ENCODE measurements at places on chromosomes 3 and 15.

DNA sequence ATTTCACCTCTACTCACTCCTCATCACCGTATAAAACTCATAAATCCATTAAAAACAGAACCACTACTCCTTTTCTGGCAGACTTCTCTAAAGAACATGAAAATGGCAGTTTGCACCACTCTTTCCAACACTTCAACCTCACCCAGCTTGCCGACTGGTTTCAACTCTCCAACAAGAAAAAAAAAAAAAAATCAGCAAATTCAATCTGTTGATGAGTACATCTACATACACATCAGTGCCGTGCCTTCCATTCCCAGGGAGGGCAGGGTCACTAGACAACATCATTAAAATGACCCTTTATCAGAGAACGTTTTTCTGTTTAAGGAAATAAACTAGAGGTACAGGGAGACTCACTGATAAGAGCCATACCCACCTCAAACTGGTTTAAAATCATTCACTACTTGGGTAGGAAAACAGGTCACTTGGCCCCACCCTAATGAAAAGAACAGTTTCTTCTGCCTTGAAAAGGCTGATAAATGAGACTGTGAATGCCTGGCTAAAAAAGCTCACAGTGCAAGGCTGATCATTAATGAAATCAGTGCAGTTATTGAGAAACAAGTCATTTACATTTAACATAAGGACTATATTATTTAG is 6.0 kb downstream of the ANXA2 start:
- no peak for DNase-seq

- no peak for DNase-seq
Observed at GRCh38 chr3:10946526-10946925, 46.0 kb upstream of the SLC6A1 start.

DNA sequence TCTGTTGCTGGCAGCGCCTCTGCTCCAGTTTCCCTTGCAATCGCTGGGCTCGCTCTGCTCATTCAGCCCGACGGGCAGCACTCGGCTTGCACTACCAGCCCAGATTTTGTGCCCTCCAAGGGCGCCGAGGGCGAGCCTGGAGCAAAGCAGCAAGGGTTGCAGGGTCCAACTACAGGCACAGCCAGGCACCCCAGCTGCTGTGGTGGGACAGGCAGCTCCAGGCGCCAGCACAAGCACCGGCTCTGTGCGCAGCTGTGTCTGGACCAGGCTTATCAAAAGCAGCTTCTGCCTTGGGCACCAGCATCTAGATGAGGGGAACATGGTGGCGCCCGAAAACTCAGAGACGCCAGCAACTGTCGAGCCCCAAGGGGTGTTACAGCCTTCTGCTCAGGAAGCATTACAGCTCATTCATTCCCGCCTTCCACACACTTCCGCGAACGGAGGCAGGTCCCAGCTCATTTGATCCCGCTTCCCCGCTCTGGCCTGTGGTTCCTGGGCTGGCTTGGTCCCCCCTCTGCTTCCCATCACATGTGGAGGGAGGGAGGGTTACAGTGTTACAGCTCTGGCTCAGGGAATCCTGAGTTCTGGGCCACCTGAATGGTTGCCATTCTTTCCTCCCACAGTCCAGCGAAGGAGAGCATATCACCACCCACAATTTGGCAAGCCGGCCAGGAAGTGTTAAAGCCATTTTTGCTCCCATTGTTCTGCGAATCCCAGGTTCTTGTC is 409.9 kb upstream of the ALCAM start:
- no peak for DNase-seq

- DNase-seq = no peak
Observed at GRCh38 chr3:33152363-33153360, 38.8 kb downstream of the CRTAP start.

- DNase-seq = peak; percentile 78
Observed at GRCh38 chr15:62647202-62647842, 395.2 kb upstream of the TPM1 start.

- no peak for DNase-seq
Observed at GRCh38 chr3:127483902-127484591, 106.5 kb downstream of the TPRA1 start.

DNA sequence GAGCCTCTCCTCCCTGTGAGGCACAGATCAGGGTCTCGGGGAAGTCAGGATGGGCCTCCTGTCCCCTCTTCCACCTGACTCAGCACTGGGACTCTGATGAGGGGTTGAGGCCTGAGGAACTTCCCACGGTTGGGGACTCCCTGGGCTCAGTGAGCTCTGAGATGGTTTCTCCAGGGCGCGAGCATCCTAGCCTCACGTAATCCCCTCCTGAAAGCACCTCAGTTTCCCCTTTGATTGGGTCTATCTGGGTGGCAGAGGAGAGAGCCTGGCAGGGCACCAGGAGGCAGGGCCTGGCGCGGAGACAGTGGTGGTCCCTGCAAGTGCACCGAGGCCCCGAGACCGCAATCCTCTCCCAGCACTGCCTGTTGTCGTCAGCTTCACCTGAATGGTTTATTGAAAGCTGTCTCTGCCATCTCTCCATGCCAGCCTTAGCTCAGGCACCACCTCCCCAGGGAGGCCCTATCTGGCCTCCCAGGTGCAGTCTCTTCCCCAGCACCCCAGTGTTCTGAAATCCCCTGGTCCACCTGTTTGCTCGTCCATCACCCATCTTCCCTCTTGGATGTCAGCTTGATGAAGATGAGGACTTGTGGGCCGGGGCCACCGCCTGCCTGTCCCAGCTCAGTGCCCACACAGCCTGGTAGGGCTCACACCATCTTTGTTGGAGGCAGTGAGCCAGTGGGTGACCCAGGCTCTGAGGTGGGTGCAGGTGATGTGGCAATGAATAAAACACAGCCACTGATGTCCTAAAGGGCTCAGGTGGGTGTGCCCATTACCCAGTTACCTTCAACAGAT is 52.2 kb upstream of the PCSK6 start:
- no peak for DNase-seq

- DNase-seq = peak; percentile 52
Observed at GRCh38 chr15:64536244-64536836, 76.0 kb downstream of the ZNF609 start.

DNA sequence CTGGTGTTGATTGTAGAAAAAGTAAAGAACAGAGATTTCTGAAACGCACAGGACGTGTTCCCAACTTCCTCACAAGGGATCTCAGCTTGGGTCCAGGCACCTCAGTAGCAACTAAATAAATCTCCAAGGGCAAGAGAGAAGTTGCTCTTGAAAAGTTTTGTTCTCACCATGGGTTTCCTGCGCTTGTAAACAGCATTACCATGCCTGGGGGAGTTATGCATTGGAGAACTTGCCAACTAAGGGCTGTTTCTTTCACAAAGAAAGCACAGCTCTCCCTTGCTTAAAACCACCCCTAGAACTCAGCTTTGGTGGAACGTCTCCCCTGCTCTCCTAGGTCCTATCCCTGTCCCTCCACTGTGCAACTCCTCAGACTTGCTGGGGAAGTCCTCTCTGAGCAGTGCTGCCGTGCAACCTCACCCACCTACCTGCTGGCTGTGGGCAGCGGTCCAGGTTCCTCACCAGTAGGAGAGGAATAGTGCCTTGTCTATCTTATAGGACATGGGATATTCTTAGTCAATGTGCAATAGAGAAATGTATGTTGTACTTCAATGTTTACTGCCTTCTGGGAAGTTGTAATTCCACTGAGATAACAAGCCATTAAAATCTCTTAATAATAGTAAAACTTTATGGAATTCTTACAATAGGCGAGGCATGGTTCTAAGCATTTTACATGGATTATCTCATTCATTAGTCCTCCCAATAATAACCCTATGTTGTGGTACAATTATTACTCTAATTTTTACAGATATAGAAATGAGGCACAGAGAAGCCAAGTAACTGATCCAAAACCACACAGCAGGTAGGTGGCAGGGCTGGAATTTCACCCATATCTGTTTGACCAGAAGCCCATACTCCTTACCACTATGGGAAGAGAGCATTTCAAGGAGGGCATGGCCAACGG is 51.5 kb downstream of the UMPS start:
- no peak for DNase-seq

GRCh38 chr3:45143673-45144671 is 2.2 kb downstream of the CDCP1 start:
- DNase-seq = no peak
